ENCODE measurements at places on chromosomes 16 and 17.

DNA sequence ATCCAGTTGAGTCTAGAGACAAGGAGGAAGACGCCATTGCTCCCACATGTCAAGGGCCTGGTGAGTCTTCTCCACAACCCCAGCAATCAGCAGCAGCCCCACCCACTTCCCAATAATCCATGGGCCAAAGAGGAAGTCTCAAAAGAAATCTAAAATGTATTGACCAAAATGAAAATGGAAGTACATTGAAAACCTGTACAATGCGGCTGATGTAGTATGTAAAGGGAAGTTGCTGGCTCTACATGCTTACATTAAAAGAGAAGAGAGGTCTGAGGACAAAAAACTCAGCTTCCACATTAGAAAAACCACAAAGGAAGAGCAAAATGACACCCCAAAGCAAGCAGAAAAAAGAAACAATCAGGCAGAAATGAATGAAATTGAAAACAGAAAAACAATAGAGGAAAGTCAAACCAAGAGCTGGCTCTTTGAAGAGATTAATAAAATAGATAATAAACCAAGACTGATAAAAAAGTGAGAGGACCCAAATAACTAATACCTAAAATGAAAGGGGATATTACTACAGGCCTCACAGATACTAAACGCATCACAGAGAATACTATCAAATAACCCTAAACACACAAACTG is 100.6 kb upstream of the METRNL start:
- no peak for DNase-seq

DNA sequence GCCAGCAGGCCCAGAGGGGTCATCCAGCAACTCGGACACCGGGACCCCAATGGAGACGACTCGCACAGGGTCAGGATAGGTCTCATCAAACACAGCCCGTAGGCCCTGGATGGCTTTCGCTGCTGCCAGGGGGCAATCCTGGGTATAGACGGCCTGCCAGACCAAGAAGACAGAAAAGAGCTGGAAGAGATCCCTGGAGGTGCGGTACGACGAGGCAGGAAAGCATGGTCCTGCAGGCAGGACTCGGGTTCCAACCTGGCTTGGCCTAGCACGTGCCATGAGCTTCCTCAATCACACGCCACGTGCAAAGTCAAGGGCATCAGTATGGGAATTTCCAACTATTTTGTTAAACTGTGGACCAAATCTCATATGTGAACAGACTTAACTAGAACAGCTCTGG is 6.3 kb upstream of the EXOSC6 start:
- DNase-seq = no peak

DNA sequence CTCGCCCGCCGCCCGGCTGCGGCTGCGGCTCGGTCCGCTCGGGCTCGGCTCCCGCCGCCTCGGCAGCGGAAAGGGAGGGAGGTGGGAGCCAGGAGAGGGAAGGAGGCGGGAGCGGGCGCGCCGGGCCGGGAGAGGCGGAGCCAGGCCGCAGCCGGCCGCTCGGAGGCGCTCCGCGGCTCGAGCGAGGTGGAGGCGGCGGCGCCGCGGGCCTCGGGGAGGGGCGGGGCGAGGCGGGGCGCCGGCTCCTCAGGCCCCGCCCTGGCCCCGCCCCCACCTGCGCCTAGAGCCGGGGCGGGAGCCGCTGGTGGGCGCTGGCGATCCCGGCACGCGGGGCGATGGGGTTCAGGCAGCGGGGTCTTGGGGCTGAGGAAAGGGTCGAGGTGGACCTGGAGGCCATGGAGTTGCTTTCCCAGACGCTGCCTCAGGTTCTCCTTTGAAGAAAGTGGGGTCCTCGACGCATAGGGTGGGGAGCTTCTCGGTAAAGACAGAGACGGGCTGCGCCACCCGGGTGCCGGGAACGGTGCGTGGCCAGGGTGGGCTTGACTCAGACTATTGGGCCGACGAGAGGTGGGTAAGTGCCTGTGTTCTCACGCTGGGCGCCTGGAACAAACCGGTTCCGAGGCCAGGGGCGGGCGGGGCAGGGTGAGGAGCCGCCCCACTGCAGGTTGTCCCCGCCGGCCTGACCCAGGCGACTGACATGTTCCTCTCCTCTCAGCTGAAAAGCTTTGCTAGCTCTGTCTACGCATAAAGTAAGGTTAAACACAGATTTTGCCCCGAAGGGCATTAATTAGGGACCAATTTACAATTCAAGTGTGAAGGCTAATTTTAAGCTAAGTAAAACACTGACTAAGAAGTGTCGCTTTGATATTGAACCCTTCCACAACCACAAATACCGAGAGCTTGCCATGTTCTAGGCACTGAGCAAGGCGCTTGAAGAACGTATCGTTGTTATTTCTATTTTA is at the start of gene CMTM4:
Gene CMTM4 (minus strand): TSS at position 75 of the 962 bp plus-strand sequence. CDS start 218 bp downstream, outside the sequence.
- peak; percentile 84 for DNase-seq

DNA sequence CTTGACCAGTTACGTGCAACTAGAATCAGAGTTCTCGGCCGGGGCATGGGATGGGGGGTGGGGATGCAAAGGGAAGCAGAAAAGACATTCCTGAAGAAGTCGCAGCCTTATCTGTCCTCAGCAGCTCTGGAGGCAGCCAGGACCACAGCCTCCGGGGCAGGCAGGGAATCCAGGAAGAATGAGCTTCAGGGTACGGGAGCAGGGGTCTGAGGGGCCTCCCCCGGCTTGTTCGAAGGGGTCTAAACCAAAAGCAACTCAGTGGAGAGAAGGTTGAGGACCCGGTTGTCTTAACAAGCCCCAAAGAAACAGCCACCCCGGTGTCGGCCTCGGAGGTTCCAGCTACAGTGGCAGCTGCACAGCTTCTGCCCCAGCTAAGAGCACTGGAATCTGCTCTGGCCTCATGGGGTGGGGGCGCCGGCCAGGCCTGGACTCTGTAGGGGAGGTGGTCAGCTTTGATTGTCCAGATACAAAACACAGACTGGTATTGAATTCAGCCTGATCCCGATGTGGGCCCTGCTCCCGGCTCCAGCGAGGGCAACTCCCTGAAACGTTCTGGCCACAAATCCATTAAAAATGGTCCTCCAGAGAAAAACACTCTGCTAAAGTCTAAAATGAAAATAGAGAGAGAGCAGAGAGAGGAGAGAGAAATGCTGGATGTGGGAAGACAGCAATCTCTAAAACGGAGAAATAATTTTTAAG is 7.7 kb downstream of the HOXB4 start:
- no peak for DNase-seq

DNA sequence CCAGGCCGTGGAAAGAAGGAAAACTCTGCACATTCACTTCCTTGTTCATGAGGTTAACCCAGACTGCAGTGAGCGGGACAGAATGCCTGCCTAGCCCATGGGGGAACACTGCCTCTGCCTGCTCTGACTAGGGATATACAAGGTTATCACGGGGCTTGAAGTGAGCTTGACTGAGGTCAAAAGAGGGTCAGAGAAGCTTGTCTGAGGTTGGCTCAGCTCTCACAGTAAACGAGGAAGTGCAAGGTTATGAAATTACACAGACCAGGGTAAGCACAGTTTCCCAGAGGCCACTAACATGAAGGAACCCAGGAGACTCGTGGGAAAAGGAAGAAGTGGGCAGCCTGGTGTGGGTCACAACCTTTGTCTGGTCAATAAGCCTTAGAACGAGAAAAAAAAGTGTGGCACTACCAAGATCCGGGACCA is 28.7 kb downstream of the HIC1 start:
- DNase-seq = peak; percentile 50

DNA sequence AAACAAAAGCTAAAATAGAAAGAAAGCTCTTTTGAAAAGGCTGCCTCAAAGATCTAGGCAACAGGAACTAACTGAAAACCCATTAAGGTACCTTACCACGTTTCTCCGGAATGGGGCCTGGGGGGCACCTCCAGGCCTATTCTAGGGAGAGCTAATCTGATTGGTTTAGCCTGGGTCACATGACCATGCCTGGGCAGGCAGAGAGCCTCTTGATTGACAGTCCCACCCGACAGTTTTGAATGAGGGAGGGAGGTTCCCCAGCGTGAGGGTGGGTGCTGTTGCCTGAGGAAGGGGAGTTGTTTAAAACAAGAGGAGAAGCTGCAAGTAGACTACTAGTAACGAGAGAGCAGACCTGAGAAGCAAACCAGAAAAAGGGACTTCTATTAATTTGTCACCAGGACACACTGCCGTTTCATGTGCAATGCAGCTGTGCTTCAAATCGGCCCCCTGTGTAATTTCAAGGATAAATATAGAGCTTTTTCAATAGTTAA is 143.4 kb upstream of the HS3ST2 start:
- DNase-seq = peak; percentile 56

- no peak for DNase-seq
Observed at GRCh38 chr16:2897110-2897509, 14.1 kb downstream of the FLYWCH2 start.

GRCh38 chr16:48075398-48075797 is 80.4 kb downstream of the ABCC12 start:
- no peak for DNase-seq

DNA sequence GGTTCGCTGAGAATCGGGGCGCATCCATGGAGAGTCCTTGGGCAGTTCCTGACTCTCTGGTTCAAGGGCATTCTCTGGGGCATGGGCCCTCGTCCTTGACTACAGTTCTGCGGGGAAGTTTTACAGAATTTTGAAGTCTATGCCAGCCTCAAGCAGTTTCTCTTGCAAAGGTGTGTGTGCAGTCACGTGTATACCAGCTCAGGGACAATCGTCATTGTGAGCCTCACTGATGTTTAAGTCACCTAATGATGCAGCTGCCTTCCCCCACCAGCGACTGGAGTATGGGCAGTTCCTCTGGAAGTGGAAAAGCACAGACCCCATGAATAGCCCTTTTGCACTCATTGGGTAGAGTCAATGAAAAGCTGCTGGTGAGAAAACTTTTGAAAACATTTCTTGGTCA is 1.3 kb downstream of the PLCG2 start:
- DNase-seq = no peak

DNA sequence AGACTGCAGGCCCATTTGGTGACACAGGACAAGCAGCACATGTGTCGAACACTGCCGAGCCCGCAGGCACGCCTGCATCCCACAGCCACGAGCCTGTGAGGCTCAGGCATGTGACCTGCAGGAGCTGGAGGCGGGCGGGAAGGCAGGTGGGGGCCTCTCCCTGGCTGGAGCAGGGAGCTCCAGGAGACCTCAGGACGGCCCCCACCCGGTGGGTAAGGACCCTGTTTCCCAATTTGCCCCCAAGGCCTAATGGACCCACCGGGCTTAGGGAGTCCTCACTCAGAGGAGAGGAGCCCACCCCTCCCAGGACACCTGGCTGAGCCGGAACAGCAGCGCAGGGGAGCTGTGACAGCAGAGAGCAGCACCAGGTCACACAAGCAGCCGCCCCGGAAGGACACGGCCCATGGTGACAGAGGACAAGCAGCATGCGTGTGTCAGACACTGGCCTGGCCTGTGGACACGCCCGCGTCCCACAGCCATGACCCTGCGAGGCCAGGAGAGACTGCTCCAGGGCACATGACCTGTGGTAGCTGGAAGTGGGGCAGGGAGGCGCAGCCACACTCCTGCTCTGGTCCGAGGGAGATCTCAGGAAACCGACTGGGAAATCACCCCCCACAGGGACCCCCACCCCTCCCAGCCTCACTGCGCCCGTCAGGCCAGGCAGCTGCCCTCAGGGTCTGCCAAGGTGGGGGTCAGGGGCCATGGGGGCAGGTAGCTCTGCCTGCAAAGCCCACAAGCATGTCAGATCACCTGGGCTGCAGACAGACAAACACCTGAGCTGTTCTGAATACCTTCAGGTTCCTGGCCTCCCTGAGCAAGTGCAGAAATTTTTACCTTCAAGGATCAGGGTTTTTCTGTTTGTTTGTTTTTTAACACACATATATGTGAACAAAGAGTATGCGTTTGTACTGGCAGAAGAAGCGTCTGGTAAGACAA is 2.4 kb downstream of the SPSB3 start:
- no peak for DNase-seq

- DNase-seq = no peak
Observed at GRCh38 chr17:7260651-7261378, 1.5 kb downstream of the CLDN7 start.

DNA sequence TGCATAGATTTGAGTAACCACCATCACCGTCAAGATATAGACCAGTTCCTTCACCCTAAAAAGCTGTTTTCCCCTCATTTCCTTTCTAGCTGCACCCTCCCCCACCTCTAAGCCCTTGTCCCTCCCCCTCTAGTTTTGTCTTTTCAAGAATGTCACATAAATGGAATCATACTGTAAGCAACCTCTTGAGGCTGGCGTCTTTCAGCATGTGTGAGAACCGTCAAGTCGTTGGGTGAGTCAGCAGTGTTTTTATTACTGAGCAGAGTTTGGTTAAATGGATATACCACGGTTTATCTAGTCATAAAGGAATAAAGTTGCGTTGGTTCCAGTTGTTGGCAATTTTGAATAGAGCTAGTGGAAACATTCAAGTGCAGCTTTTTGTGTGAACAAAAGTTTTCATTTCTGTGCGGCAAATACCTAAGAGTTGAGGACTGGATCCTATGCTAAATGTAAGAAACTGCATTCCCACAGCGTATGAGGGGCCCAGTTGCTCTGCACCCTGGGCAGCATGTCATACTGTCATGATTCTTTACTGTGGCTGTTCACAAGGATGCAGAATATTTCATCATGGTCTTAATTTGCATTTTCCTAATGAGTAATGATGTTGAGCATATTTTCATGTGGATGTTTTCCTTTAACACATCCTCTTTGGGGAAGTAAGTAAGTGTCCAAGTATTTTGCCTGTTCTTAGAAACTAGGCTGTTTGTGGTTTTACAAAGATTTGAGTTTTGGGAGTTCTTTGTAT is 264.3 kb downstream of the CPPED1 start:
- peak; percentile 14 for DNase-seq

GRCh38 chr17:17217995-17218394 is 11.9 kb upstream of the PLD6 start:
- DNase-seq = no peak

DNA sequence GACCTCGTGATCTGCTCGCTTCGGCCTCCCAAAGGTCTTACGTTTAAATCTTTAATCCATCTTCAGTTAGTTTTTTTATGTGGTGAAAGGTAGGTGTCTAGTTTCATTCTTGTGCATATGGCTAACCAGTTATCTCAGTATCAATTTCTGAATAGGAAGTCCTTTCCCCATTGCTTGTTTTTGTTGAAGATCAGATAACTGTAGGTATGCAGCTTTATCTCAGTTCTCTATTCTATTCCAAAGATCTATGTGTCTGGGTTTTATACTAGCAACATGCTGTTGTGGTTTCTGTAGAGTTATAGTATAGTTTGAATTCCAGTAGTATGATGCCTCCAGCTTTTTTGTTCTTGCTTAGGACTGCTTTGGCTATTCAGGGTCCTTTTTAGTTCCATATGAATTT is 65.2 kb downstream of the TNFRSF13B start:
- no peak for DNase-seq

GRCh38 chr17:64060331-64060730 is 39.9 kb upstream of the ICAM2 start:
- DNase-seq = no peak

All from GM18507 (cell line).